Pons (tissue), 1 donor: ENCODE measurements at places on chromosomes 1 and 21.

DNA sequence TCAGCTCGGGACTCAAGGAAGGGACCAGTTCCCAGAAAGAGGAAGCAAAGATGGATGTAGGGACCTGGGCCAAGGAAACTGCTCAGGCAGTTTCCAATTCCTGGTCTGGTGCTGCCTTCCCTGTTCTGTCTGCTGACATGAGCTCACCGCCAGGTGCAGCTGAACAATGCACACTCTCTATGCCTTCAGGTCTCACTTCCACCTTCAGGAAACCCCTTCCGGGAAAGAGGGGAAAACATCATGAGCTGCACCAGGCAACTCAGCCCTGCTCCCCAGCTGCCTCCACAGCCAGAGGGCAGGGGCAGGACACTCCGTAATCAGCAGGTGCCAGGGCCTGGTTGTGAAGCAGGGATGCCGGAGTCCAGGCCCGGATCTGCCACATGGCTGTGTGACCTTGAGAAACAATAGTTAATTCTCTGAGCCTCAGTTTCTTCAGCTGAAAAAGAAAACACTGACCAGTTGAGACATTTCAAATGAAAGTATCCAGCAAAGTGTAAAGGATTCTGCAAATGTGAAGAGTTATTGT is 27.8 kb downstream of the SMIM12 start:
- no peak for DNase-seq

DNA sequence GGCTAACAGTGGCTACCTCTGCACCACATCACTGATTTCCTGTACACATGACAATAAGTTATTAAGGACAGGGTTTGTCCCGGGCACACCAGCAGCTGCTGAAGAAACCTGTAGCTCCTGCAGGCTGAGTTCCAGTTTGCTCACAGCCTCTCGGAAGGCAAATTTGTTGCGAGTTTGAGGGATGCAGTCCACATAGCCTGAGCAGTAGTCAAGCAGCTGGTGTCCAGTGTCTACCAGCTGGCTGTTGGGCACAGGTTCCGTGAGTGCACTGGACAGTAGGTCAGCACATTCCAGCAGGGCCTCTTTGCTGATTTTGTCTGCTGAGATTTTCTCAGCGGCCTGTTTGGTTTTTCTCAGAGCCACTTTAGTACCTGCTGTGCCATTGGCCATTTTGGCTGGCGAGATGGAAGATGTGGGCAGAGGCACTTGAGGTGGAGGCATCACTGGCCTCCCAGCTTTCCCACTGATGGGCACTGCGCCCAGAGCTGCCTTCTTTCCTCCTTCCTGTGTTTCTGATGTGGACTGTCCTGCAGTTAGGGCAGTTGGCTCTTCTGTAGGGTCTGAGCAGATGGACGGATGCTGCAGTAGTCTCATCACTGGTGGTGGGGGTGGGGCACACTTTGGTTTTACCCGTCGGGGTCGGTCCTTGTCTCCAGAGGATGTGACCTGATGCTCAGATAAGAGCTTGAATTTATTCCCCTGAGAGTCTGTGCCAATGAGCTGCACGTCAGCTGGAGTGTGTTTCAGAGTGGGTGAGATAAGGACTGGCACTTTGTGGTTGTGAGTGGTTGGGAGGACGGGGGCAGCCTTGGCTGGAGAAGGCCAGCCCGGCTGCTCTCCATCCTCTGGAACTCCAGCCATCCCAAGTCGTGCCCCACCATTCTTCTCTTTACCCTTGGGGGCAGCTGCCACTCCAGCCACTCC is 26.1 kb downstream of the TOR3A start:
- DNase-seq: no peak

GRCh38 chr1:89557956-89558355 is 33.3 kb downstream of the LRRC8B start:
- DNase-seq: no peak

DNA sequence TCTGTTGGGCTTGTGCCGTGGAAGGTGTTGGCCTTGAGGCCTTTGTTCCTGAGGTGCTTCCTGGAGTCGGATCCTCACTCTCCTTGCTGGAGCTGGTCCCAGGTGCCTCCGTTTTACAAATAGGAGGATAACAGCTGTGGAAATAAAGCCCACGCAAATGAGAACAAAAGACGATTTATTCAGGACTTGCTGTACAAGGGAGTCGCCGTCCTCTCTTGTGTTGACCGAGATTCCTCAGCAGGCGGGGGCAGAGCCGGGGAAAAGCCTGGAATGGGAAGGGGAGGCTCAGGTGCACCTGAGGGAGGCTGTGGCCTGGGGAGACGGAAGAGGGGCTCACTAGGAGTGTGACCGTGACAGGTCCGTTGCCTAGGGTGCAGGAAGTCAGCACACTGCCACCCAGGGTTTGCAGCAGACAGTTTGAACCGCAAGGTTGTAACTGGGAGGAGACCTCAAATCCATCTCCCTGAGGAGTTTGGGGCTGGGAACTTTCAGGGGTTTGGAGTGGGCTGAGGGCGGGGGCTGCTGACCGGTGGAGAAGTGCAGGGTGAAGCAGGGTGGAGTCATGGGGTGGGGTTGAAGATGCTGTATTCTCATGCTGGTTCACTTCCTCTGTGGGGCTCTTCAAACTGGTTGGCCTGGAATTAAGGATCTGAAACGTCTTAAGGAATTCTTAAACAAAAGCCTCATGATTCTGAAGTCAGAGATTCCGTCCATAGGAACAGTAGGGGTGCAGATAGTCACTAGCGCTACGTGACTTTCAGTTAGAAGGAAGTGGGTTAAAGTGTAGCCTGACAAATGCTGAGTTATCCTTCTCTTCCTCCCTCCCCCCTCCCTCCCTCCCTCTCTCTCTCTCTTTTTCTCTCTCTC is 2.6 kb upstream of the CSTB start:
- no peak for DNase-seq

DNA sequence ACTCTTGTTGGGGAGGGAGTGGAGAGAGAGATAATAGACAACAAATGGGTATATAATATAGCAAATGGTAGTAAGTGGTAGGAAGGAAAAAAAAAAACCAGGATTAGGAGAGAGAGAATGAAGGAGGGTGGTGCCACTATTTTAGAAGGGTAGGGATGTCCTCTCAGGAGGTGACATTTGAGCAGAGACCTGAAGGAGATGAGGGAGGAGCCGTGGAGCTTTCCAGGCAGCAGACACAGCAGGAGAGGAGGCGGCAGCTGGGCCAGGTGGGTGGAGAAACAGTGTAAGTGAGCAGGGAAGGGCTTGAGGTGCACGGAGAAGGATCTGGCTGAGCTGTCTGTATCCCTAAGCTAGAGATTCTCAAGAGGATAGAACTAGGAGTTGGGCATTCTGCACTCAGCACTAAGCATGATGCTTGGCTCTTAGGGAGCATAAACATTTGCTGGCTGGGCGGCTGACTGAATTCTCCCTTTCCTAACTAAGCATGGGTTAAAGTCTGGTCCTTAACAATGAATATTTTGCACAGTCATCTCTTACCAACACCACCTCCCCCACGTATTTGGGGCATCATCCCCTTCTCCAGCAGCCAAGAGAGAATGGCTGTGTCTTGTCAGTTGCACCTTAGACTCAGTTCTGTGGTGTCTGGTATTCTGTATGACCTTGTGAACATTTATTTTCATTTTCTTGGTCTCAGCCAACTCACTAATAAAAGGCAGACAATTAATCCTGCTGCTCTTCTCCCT is 27.6 kb upstream of the SARS1 start:
- no peak for DNase-seq

GRCh38 chr21:28704746-28705145 is 287.9 kb downstream of the LTN1 start:
- DNase-seq: no peak

- peak; percentile 69 for DNase-seq
Measured at GRCh38 chr1:244461245-244462071, at the start of gene CATSPERE. TSS of gene CATSPERE (plus strand) at chr1:244461273. CDS start at chr1:244461430, 157 bp downstream.

GRCh38 chr1:63946866-63947491 is 173.2 kb downstream of the ROR1 start:
- DNase-seq: no peak

DNA sequence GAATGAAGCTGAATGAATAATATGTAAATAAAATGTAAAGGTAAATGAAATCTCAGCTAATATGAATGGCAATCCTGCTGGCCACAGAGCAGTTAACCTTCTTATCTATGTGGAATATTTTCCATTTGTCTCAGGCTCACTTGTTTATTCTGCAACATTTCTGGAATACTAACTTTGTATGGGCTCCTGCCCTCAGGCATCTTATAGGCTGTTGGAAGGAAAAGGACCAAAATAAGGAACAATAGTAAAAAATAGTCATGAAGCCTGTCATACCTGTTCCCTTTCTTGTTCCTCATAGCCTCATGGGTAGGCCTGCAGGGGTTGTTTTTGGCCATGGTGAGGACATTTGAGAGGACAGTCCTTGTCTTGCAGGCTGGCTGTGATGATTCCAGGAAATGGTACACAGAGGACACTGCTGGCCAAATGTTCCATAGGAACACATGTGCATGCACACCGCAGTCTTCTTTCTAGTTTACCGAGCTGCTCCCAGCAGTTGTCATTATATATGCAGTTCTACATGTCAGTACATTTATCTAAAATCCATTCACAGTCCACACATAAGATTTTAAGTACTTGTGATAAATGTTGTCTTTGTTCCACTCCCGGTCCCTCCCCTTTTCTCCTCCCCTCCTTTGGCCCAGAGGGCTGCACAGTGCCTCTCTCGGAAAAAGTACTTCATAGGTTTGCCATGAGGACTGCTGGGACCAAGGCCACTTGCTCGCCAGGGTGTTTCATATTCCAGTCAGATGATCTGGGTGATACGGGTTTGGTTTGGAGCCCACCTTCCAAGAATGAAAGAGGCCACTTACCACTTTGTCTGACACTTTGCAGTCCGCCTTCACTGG is 15.2 kb upstream of the KCNQ4 start:
- peak; percentile 30 for DNase-seq

- DNase-seq: peak; percentile 34
Measured at GRCh38 chr21:36929622-36930021, 36.8 kb downstream of the HLCS start.

DNA sequence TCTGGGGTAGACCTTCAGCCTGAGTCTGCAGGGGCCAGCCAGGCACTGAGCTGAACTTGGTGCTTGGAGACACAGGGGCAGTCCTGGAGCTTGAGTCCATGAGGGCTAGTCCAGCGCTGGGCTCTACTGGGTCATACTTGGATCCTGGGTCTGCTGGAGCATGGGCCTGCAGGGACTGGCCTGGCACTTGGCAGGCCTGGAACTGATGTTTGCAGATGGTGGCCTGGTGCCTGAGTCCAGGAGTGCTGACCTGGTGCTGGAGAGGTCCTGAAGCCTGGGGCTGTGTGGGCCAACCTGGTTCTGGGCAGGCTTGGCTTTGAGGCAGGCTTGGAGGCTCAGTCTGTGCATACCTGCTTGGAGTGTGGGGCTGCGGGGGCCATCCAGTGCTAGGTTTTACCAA is 143.4 kb upstream of the DSCAM start:
- DNase-seq: no peak

DNA sequence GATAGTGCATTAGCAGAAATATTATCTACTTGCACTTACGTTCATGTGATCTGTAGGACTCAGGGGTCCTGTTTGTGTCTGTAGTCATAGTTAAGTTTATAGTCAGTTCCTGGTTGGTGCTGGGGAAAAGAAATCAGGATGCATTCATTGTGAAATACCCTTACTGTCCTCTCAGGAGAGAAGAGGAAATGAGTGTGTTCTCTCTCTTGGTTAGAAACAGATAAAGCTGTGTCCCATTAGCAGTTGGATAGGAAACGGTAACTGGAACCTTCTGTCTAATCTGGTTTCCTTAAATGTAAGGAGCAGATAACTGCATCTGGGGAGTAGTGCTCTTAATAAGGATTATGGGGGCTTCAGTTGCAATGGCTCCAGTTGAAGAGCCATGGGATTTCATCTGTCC is 8.9 kb downstream of the SDCCAG8 start:
- peak; percentile 78 for DNase-seq

DNA sequence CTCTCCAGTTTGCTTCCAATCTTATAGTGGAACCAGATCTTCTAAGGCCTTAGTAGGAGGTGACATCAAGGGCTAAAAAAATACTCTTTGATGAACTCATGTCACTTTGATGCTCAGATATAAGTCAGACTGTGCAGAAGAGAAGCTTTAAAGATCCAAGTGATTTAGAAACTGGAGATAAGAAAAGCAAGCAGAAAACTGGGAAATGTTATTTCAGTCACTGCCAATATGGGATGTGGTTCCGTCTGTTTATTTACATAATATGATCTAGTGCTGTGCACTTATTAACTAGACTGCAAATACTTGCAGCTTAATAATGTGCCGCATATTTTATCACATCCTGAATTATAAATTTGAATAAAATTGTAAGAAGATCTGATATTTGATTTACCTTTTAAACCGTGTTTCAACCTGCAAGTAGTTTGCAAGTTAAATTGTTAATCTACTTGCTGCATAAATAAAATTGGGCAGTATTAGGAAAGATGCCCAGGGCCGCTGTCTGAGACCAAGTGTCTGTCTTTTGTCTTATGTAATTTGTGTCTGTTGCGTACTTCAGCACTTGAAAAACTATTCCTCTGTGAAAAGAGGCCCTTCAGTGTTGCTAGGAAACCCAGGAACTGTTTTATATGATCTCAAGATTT is 29.6 kb downstream of the CXADR start:
- DNase-seq: peak; percentile 53

- no peak for DNase-seq
Measured at GRCh38 chr21:45019076-45019886, 55.1 kb upstream of the ADARB1 start.

DNA sequence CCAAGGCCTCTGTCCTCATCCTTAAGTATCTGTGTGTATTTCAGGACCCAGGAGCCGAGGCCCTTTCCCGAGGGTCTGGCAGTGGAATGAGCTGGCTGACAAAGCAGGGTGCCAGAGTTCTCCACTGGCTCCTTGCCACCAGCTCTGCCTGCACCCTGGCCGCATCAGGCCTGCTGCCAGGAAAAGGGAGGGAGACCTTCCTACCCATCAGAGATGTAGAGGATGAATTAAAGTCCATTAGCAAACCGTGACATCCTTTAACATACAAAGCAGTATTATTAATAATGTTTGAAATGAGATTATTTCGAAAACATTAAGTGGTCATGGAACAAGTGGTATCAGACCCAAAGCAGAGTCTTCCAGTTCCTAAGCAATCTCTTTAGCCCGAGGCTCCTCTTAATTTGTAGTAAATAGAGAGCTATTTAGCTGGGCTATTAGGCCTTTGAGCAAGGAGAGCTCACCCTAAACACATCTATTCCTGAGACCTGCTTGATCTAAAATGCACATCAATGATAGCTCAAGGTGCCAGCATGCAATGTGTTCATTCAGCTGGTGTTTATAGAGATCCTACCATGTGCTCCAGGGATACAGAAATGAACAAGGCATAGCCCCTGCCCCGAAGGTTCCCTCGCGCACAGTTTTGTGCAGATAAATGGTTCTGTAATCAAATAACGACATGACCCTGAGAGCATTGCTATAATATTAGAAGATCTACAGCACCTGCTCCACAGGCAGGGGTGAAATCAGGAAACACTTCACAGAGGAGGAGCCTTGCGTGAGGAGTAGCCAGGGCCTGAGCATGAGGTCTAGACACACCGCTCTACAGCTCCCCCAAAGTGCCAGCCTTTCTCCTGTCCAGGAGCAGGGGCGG is 44.0 kb downstream of the FAM163A start:
- no peak for DNase-seq

- DNase-seq: no peak
Measured at GRCh38 chr1:69315823-69316222, 251.9 kb upstream of the LRRC7 start.

DNA sequence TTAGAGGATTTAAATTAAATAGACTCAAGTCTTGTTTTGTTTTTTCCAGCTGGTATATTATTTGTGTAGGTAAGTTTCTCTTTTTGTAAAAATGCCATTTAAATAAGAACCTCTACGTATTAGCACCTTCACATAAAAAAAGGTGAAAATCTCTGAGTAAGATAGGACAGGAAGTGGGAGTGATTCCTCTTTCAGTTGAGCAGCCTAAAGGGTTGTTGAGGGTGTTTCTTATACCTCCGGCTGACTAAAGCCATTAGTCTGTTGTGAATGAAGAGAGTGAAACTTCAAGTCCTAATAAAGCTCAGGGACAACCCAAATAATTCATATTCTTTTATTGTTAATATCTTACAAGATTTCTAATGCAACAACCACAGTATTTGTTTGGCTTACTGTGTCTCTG is 188.7 kb downstream of the CHRM3 start:
- DNase-seq: no peak
